Progenitor cell of endocrine pancreas (in vitro differentiated cells): ENCODE measurements at places on chromosomes 4 and X. TPM values are rescaled to one million over a fixed set of nuclear protein-coding genes. Genes with fewer than 3 reads are reported as not detected.

- H3K27ac ChIP-seq, result no peak overlapping the region
- H3K36me3 ChIP-seq, result peaks cover 6% of the 10 kb centered on the region
- no peak for DNase-seq
- no peaks in the 10 kb centered on the region for H3K4me1 ChIP-seq
Observed at GRCh38 chr4:2824836-2825381, 18.7 kb upstream of the ADD1 start.

DNA sequence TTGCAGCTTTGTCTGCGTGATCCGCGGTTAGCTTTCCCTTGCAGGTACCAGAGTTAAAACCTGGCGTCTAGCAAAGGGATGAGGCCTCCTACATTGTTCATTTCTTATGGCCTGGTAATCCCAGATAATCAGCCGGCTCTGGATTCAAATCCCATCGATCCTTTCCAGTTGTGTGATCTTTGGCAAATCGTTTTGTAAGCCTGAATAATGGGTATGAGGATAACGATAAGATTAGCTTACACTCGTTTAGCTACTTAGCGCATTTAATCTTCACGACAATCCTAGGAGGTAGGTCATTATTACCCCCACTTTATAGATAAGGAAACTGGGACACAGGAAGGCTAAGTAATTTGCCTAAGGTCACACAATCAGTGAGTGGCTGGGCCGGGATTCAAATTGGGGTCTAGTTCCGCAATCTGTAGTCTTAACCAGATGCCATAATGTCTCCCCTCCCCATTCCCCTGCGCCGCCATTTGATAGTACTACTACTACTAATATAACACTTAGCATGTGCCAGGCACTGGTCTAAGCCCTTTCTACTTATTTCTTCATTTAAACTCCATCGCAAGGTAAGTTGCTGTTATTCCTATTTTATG is 1.7 kb upstream of the UBA1 start:
- peaks cover 13% of the 10 kb centered on the region for H3K36me3 ChIP-seq
- H3K27me3 ChIP-seq, result no peaks in the 10 kb centered on the region
- no peak overlapping the region for H3K27ac ChIP-seq
- peaks cover 28% of the 10 kb centered on the region for H3K4me1 ChIP-seq
- no peak for DNase-seq
- peak overlapping the region; percentile 89 for H3K4me3 ChIP-seq

- H3K36me3 ChIP-seq, result peaks cover 11% of the 10 kb centered on the region
- peak overlapping the region; percentile 85 for H3K4me3 ChIP-seq
- H3K4me1 ChIP-seq, result peaks cover 14% of the 10 kb centered on the region
Observed at GRCh38 chrX:102517326-102517725, 787 bp upstream of the TMSB15A start.

DNA sequence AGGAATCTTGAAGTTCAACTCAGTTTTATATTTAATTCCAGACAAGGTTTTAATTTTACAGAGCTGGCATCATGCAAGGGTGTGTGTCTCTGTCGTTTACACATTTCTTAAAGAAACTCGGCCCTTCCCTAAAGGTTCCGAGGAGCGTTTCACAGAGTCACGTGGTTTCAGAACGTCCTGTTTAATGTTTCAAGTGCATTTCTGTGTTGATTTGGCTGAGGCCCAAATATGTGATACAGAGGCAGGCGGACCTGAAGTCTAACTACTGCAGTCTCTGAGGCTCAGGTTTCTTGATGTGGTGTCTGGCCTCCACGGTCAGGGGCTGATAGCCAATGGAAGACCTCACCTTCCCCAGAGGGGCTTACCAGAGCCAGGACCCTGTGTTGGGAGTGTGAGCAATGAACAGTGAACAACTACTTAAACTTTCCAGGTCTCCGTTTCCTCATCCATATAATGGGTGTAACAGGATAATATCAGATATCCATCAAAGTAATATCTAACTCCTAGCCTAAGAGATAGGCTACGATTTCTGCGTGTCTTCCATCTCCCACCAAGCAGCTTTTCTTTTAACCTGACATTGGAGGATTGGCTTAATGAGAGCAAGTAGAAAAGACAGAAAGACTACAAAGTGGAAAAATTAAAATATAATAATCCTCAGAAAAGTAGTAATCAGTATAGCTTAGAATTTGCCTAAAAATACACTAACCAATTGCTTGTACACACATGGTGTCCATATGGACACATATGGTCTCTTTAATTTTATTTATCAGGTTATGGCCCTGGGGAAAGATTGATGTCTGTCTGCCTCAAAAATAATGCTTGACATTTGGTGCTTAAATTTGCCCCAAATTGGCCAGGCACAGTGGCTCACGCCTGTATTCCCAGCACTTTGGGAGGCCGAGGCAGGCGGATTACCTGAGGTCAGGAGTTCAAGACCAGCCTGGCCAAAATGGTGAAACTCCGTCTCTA is 50.0 kb upstream of the TRIM2 start:
- H3K27me3 ChIP-seq, result peaks cover 69% of the 10 kb centered on the region
- H3K36me3 ChIP-seq, result no peaks in the 10 kb centered on the region
- no peak for DNase-seq
- peak overlapping the region; percentile 37 for H3K27ac ChIP-seq
- H3K4me1 ChIP-seq, result peaks cover 12% of the 10 kb centered on the region

GRCh38 chr4:95439896-95440295 is 108.9 kb downstream of the UNC5C start:
- peak overlapping the region; percentile 97 for H3K27ac ChIP-seq
- no peak for DNase-seq
- peaks cover 2% of the 10 kb centered on the region for H3K36me3 ChIP-seq
- peak overlapping the region; percentile 25 for H3K4me3 ChIP-seq
- H3K4me1 ChIP-seq, result peaks cover 35% of the 10 kb centered on the region

GLUD2 gene
- 11.3 and 12.0 TPM in 2 replicates for total RNA-seq

DNA sequence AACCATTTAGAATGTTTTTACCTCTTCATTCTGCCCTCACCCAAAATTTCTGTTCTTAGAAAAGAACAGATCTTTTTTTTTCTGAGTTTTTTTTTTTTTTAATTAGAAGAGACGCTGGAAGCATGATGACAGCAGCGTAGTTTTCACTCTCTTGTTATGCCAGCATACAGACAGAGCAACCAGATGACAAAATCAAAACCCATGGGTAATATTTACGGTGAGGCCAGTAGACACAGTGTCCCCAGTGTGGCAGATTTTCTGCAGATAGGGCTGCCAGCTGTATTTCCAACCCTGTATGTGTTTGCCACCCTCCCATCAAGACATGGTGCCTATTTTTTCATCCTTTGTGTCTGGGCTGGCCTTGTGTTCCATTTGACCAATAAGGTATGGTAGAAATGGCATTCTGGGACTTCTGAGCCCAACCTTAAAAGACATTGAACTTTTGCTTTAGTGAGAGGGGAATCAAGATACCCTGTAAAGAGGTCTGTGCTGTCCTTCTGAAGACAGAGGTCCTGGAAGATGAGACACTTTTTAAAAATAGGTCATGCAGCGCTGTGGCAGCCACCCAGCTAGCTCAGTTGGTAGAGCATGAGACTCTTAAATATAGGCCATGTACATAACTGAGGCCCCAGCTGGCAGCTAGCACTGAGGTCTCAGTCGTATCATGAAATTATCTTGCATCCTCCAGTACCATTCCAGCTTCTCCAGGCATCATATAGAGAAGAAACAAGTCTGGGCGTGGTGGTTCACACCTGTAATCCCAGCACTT is 6.7 kb upstream of the ZNF41 start:
- H3K4me3 ChIP-seq, result no peak overlapping the region
- no peaks in the 10 kb centered on the region for H3K36me3 ChIP-seq
- H3K27me3 ChIP-seq, result no peaks in the 10 kb centered on the region
- H3K27ac ChIP-seq, result no peak overlapping the region

ZRSR2 gene
- 19.3 and 24.5 TPM in 2 replicates for total RNA-seq

GRCh38 chrX:20727447-20727846 is 460.7 kb upstream of the RPS6KA3 start:
- no peak for DNase-seq
- H3K4me1 ChIP-seq, result peaks cover 7% of the 10 kb centered on the region
- peak overlapping the region; percentile 3 for H3K27ac ChIP-seq
- no peaks in the 10 kb centered on the region for H3K36me3 ChIP-seq

GRCh38 chr4:68272380-68272779 is 26.9 kb upstream of the TMPRSS11B start:
- H3K27ac ChIP-seq, result peak overlapping the region; percentile 88
- H3K4me3 ChIP-seq, result peak overlapping the region; percentile 75
- H3K4me1 ChIP-seq, result peaks cover 16% of the 10 kb centered on the region
- no peak for DNase-seq
- H3K27me3 ChIP-seq, result no peaks in the 10 kb centered on the region
- H3K36me3 ChIP-seq, result peaks cover 7% of the 10 kb centered on the region

- no peaks in the 10 kb centered on the region for H3K36me3 ChIP-seq
- H3K27me3 ChIP-seq, result no peaks in the 10 kb centered on the region
- peak overlapping the region; percentile 36 for H3K27ac ChIP-seq
- peaks cover 19% of the 10 kb centered on the region for H3K4me1 ChIP-seq
- no peak for DNase-seq
Observed at GRCh38 chr4:185566972-185567371, 31.7 kb upstream of the PDLIM3 start.

DNA sequence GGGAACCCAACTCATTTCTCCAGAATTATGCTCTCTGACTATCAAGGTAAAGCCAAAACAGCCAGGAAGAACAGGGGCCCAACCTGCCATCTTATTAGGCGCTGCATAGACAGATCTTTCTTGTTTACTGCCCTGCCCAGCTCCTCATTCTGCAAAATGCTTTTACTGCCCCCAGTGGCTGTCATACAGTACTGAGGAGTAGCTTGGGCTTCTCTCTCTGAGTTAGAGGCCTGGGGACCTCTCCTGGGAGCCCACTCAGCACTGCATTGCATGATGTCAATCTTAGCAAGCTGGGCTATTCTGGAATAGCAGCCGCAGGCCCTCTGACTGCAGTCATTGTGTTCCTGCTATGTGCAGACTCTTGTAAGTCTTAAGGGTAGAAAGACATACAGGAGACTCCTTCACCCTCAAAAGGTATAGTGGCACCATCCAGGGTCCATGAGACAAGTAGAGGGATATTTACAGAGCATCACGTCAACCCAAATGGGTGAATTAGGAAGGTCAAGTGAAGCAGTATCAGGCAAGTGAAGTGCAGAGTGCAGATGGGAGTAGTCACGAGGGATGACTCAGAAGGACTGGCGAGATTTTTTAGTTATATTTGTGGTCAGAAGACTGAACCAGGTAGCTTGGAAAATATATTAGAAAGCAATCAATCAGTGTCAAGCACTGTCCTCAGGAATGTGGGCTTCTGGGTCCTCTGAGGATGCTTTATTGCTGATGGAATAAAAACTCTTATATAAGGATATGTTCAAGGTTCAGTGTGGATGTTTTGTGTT is 294.1 kb upstream of the SFRP2 start:
- no peaks in the 10 kb centered on the region for H3K4me1 ChIP-seq
- H3K27me3 ChIP-seq, result no peaks in the 10 kb centered on the region
- no peaks in the 10 kb centered on the region for H3K36me3 ChIP-seq

LPAR4 gene
- total RNA-seq, result 0.87 and 1.0 TPM in 2 replicates

DNA sequence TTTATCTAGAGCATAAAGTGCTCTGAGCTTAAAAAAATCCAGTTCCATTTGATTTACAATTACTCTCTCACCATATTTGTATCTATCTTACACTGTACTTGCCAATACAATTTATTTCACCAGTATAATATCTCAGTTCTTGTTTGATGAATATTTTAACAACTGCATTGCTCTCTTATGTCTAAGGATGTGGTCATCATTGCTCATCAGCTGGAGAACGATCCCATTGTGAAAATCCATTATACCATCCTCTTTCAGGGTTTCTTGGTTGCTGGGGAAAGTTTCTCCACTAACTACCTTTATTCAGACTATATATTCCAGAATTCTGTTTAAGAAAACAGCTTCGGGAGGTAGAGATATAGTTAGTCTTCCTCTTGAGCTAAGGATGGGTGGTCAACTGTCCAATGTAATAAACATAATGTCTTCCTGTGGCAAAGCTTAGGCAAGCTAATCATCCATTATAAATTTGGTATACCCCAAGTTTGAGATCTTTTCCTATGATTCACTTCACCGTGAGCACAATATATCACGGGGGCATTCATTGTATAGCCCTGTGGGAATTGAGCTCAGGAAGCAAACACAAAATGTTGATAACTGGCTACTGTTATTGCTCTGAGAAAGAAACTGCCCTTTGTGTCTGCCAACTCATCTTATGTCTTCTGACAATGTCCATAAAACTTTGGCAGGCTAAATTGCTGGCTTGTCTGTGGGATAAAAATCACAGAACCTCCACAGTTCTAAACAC is 2361.9 kb downstream of the ARAP2 start:
- H3K27me3 ChIP-seq, result no peaks in the 10 kb centered on the region
- H3K4me3 ChIP-seq, result no peak overlapping the region
- no peaks in the 10 kb centered on the region for H3K4me1 ChIP-seq
- no peak for DNase-seq
- H3K27ac ChIP-seq, result no peak overlapping the region

DNA sequence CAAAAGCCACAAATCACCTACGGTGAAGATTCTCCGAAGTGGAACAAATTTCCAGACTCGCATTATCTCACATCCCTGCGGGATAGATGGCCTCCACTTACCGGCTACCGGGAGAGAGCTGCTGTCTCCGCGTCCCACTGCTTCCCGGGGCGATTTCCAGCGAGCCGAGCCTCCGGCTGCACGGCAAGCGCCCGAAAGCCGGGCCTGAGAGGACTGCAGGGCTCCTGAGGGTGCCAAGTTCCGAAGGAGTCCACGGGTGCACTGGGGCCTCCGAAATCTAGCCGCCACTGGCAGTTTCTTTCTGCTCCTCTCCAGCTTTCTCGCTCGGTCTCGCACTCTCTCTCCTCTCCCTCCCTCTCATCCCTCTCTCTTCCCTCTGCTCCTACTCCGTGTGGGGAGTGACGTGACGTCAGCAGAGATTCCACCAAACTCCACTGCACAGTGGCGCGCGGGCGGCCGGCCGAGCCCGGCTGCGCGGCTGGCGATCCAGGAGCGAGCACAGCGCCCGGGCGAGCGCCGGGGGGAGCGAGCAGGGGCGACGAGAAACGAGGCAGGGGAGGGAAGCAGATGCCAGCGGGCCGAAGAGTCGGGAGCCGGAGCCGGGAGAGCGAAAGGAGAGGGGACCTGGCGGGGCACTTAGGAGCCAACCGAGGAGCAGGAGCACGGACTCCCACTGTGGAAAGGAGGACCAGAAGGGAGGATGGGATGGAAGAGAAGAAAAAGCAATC is 14.0 kb upstream of the PITX2 start:
- H3K27ac ChIP-seq, result peak overlapping the region; percentile 75
- no peak for DNase-seq
- H3K27me3 ChIP-seq, result peaks cover 95% of the 10 kb centered on the region
- no peaks in the 10 kb centered on the region for H3K36me3 ChIP-seq

- no peak overlapping the region for H3K27ac ChIP-seq
- no peaks in the 10 kb centered on the region for H3K36me3 ChIP-seq
- no peaks in the 10 kb centered on the region for H3K27me3 ChIP-seq
- no peak overlapping the region for H3K4me3 ChIP-seq
Observed at GRCh38 chrX:114717921-114718320, 134.0 kb downstream of the HTR2C start.

RPL10 gene
- total RNA-seq, result 2,364 and 2,443 TPM in 2 replicates

DNA sequence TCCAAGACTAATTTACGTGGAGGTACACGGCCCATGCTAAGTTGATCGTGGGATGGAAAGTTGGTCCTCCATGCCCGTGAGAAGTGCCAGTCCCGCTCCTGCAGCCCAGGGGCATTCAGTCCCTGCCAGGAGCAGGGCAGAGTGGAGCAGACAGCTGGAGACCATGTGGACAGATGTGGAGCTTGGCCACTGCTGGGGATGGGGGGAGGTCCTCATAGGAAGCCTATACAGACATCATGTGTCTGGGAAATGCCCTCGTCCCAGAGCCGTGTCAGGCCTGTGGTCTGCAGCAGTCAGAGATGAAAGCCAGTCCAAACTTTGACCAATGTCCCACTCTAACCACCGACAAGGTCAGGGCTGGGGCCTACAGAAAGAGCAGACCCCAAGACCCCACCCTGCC is 118.4 kb downstream of the CPZ start:
- no peak overlapping the region for H3K27ac ChIP-seq
- no peaks in the 10 kb centered on the region for H3K4me1 ChIP-seq
- H3K27me3 ChIP-seq, result peaks cover 13% of the 10 kb centered on the region
- no peaks in the 10 kb centered on the region for H3K36me3 ChIP-seq

PPARGC1A gene
- 0.93 and 3.7 TPM in 2 replicates for total RNA-seq
